ENCODE measurements at places on chromosomes 4 and X.
A peak's percentile ranks its signal among the peaks of the same experiment; 100 is the strongest.

DNA sequence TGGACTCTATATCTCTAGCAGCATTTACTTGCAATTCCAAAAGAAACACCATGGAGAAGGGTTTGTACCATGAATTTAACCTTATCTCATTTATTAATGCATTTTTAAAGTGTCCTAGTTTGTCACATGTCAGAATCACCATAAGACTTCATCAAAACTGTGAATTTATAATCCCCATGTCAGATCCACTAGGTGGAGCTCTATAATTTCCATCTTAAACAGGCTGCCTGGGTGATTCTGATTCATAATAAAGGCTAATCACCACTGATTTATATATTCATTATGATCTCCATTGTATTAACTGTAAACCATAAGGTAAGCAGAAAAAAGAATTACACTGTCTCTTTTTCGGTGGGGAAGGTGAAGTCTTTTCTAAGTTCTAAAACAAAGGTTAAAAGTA is 4.0 kb downstream of the TCEAL2 start:
- no peaks in the 10 kb centered on the region for H3K36me3 ChIP-seq
- no peak for DNase-seq
- peaks cover 52% of the 10 kb centered on the region for H3K27me3 ChIP-seq
- no peak overlapping the region for H3K27ac ChIP-seq
- H3K4me1 ChIP-seq, result no peaks in the 10 kb centered on the region

GRCh38 chrX:11890836-11891514 is 132.9 kb downstream of the MSL3 start:
- H3K4me1 ChIP-seq, result no peaks in the 10 kb centered on the region
- H3K36me3 ChIP-seq, result no peaks in the 10 kb centered on the region
- no peak overlapping the region for H3K27ac ChIP-seq

- no peak for DNase-seq
- H3K27ac ChIP-seq, result no peak overlapping the region
- H3K4me3 ChIP-seq, result no peak overlapping the region
- H3K4me1 ChIP-seq, result no peaks in the 10 kb centered on the region
- H3K36me3 ChIP-seq, result no peaks in the 10 kb centered on the region
Measured at GRCh38 chrX:134718105-134718965, 60.1 kb upstream of the PLAC1 start.

GRCh38 chr4:152853293-152853692 is 73.5 kb downstream of the ARFIP1 start:
- H3K4me3 ChIP-seq, result no peak overlapping the region
- no peak for DNase-seq
- no peaks in the 10 kb centered on the region for H3K36me3 ChIP-seq
- H3K27me3 ChIP-seq, result no peaks in the 10 kb centered on the region

DNA sequence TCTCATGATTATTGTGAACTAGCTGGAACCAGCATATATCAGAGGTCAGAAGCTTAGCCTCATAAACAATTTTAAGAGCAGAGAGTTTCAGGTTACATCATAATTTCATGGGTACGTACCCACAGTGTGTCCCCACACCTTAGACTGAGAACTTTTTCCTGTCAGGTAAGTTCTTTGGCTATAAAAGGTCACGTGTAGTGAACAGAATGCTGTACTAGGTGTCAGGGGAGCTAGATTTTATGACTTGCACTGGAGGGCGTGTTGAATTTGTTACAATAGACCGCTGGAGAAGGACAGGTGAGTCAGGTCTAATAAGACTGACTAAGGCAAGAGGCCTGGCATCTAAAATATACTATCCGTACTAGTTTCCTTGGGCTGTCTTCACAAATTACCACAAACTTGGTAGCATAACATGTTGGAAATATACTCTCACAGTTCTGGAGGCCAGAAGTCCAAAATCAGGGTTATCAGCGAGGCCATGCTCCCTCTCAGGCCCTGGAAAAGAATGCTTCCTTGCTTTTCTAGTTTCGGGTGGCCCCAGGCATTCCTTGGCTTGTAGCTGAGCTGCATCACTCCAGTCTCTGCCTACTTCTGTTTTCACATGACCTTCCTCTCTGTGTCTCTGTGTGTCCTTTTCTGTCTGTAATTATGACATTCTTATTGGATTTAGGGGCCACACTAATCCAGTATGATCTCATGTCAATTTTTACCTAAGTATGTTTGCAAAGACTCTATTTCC is 512.0 kb upstream of the NR3C2 start:
- H3K27ac ChIP-seq, result no peak overlapping the region
- H3K4me1 ChIP-seq, result no peaks in the 10 kb centered on the region
- no peaks in the 10 kb centered on the region for H3K27me3 ChIP-seq
- DNase-seq, result no peak
- H3K4me3 ChIP-seq, result no peak overlapping the region

- H3K4me3 ChIP-seq, result no peak overlapping the region
- no peaks in the 10 kb centered on the region for H3K36me3 ChIP-seq
- no peak for DNase-seq
- no peak overlapping the region for H3K27ac ChIP-seq
- no peaks in the 10 kb centered on the region for H3K4me1 ChIP-seq
- no peaks in the 10 kb centered on the region for H3K27me3 ChIP-seq
Measured at GRCh38 chrX:25039036-25039435, 23.3 kb upstream of the ARX start.

- no peaks in the 10 kb centered on the region for H3K27me3 ChIP-seq
- no peaks in the 10 kb centered on the region for H3K36me3 ChIP-seq
- H3K4me1 ChIP-seq, result no peaks in the 10 kb centered on the region
- no peak for DNase-seq
Measured at GRCh38 chr4:173777921-173778320, 247.9 kb upstream of the HAND2 start.

- H3K27ac ChIP-seq, result no peak overlapping the region
- H3K36me3 ChIP-seq, result no peaks in the 10 kb centered on the region
Measured at GRCh38 chrX:46759645-46759974, 692 bp upstream of the SLC9A7 start.

DNA sequence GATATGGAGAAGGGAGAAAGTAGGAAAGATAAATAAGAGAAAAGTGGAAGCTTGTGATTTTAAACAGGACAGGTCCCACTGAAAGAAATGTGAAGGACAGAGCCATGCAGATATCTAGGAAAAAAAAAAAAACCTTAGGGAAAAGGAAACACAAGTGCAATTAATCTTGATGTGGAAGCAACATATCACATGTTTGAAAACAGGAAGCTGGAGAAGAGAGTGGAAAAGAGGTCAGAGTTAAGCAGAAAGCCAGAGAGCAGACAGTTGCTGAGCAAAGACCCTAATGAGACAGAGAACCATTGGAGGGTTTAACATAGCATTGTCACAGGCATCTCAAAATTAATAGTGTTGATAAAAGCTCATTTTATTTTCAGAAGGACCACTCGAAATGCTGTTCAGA is 89.7 kb downstream of the SPOCK3 start:
- no peaks in the 10 kb centered on the region for H3K4me1 ChIP-seq
- no peak overlapping the region for H3K4me3 ChIP-seq
- H3K27ac ChIP-seq, result no peak overlapping the region
- no peaks in the 10 kb centered on the region for H3K27me3 ChIP-seq

DNA sequence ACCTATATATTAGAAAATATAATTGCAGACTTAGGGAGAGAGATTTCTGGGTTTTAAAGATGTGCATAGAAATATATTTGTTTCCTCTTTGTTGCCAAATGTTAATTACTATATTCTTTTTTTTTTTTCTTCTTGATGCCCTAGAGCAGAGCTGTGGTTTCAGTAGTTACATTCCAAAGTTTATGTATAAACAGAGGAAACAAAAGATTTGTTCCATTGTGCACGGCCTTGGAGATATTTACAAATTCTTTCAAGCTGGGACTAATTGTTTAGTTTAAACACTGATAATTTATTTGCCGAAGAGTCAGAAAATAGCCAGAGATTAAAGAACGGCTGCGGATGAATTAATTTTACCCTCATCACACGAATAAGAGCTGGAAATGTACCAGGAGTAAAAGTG is 85.1 kb downstream of the USP46 start:
- DNase-seq, result no peak
- H3K36me3 ChIP-seq, result no peaks in the 10 kb centered on the region
- H3K27me3 ChIP-seq, result no peaks in the 10 kb centered on the region
- no peaks in the 10 kb centered on the region for H3K4me1 ChIP-seq
- no peak overlapping the region for H3K4me3 ChIP-seq

GRCh38 chrX:138946926-138947325 is 235.4 kb upstream of the FGF13 start:
- H3K4me1 ChIP-seq, result no peaks in the 10 kb centered on the region
- H3K27me3 ChIP-seq, result no peaks in the 10 kb centered on the region
- H3K27ac ChIP-seq, result no peak overlapping the region
- H3K36me3 ChIP-seq, result no peaks in the 10 kb centered on the region
- DNase-seq, result no peak
- H3K4me3 ChIP-seq, result no peak overlapping the region

- peaks cover 6% of the 10 kb centered on the region for H3K4me1 ChIP-seq
- no peak for DNase-seq
- no peaks in the 10 kb centered on the region for H3K27me3 ChIP-seq
- H3K4me3 ChIP-seq, result no peak overlapping the region
- no peak overlapping the region for H3K27ac ChIP-seq
Measured at GRCh38 chr4:40121515-40121914, 64.9 kb downstream of the N4BP2 start.

DNA sequence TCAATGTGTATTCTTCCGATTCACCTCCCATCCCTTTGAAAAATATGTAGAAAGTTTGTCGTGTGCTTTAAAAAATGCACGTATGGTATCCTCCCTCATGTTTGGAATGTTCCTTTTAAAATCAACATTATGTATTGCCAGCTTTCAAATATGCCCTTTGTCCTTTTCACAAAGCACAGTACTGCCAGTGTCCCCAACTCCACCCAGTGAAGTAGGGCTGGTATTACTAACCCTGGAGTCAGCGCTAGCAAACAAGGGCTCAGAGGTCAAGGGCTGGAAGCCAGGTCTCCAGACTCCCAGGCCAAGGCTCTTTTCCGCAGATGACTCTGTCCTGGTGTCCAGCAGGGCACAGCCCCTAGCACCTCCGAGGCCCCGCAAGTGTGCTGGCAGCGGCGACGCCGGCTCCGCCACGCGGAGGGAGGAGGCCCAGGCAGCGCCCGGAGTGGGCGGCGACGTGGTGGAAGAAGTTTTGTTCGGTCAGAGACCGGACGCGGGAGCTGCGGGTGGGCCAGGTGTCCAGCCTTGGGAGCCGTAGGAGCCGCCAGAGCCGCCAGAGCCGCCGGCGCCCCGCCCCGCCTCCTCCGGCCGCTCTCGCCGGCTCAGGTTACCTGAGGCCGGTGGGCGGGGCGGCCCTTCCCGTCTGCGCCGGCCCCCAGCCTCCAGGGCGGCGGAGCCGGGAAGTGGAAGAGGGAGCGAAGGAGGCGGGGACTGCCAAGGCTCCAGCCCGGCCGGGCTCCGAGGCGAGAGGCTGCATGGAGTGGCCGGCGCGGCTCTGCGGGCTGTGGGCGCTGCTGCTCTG is at the start of gene IL13RA1:
IL13RA1 (plus strand) TSS at position 720 of the 799 bp plus-strand sequence; CDS start at position 753, 33 bp downstream.
- H3K4me3 ChIP-seq, result peak within 1 kb of the TSS; percentile 53
- peak within 1 kb of the TSS; percentile 93 for H3K27ac ChIP-seq
- no peaks in the 10 kb centered on the region for H3K4me1 ChIP-seq
- H3K27me3 ChIP-seq, result no peaks in the 10 kb centered on the region
- no peaks in the 10 kb centered on the region for H3K36me3 ChIP-seq
- peak; percentile 63 for DNase-seq

DNA sequence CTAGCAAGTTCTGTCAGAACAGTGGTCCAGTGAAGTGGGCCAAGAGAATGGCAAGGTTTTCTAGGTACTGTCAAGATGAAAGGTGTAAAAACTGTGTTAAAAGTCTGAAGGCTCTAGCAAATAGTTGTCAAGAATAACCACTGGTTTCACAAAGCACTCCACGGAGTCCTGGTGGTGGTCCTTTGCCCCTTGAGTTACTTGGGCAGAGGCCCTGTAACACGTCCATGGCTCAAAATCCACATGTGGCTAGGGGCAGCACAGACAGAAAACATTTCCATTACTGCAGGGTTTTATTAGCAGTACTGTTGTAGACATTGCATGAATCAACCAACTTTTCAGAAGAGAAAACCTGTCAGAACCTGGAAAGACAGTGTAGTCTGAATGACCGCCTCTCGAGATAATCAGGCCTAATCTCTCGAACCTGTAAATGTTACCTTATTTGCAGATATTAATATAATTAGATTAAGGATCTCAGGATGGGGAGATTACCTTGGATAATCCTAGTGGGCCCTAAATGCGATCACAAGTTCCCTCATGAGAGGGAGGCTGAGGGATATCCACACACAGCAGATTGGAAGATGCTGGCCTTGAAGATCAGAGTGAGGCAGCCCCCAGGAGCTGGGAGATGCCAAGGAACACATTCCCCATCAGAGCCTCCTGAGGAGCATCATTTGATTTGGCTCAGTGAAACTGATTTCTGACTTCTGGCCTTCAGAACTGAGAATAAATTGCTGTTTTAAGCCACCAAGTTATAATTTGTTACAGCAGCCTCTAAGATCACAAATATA is 34.7 kb downstream of the ERVMER34-1 start:
- H3K4me1 ChIP-seq, result peaks cover 22% of the 10 kb centered on the region
- no peak overlapping the region for H3K27ac ChIP-seq
- no peak overlapping the region for H3K4me3 ChIP-seq
- no peak for DNase-seq

GRCh38 chrX:14819769-14820168 is 53.1 kb downstream of the FANCB start:
- H3K27ac ChIP-seq, result no peak overlapping the region
- H3K4me3 ChIP-seq, result no peak overlapping the region
- H3K27me3 ChIP-seq, result no peaks in the 10 kb centered on the region
- no peaks in the 10 kb centered on the region for H3K4me1 ChIP-seq

GRCh38 chrX:149522916-149523315 is 17.8 kb upstream of the IDS start:
- no peak overlapping the region for H3K4me3 ChIP-seq
- no peak overlapping the region for H3K27ac ChIP-seq
- no peaks in the 10 kb centered on the region for H3K36me3 ChIP-seq
- H3K4me1 ChIP-seq, result no peaks in the 10 kb centered on the region
- H3K27me3 ChIP-seq, result no peaks in the 10 kb centered on the region

- no peak for DNase-seq
- H3K36me3 ChIP-seq, result no peaks in the 10 kb centered on the region
- no peak overlapping the region for H3K4me3 ChIP-seq
- H3K27me3 ChIP-seq, result no peaks in the 10 kb centered on the region
- H3K27ac ChIP-seq, result no peak overlapping the region
Measured at GRCh38 chr4:73945140-73945539, 36.7 kb downstream of the PF4 start.

DNA sequence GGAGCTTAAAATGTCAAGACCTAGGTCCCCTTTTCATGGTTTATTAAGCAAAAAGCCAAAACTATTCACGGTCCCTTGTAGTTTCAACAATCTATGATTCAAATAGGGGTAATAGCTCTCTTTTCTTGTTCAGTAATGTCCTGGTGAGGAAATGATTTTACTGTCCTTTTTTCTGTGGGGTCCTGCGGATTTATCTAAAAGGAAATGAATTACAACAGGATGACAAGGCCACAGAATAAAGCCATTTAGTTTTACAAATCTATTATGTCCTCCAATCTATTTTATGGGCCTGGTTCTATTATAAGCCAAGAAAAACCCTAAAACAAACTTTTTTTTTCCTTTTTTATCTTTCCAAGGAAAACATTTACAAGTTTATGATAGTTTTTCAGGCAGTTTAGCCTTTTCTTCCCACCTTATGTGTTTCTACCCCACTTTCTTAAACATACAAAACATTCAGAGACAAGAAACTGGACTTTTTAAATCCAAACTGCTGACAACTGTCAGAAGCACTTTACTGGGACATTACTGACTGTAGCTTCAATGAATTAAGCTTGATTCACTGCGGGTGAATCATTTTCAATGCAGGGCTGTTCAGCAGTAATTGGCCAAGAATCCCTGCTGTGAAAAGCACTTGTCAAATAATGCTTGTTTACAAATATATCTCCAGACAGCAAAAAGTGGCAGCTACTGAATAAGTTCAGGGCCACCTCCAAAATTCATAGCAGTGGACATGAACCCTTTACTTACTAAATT is 4.3 kb downstream of the EPHA5 start:
- DNase-seq, result no peak
- H3K4me1 ChIP-seq, result peaks cover 31% of the 10 kb centered on the region
- H3K36me3 ChIP-seq, result no peaks in the 10 kb centered on the region
- no peak overlapping the region for H3K4me3 ChIP-seq

- no peaks in the 10 kb centered on the region for H3K27me3 ChIP-seq
- no peak overlapping the region for H3K4me3 ChIP-seq
- H3K4me1 ChIP-seq, result no peaks in the 10 kb centered on the region
Measured at GRCh38 chrX:44828008-44828605, 15.7 kb upstream of the DUSP21 start.
